ENCODE measurements at places on chromosomes 7 and 10.
A peak's percentile ranks its signal among the peaks of the same experiment; 100 is the strongest.

DNA sequence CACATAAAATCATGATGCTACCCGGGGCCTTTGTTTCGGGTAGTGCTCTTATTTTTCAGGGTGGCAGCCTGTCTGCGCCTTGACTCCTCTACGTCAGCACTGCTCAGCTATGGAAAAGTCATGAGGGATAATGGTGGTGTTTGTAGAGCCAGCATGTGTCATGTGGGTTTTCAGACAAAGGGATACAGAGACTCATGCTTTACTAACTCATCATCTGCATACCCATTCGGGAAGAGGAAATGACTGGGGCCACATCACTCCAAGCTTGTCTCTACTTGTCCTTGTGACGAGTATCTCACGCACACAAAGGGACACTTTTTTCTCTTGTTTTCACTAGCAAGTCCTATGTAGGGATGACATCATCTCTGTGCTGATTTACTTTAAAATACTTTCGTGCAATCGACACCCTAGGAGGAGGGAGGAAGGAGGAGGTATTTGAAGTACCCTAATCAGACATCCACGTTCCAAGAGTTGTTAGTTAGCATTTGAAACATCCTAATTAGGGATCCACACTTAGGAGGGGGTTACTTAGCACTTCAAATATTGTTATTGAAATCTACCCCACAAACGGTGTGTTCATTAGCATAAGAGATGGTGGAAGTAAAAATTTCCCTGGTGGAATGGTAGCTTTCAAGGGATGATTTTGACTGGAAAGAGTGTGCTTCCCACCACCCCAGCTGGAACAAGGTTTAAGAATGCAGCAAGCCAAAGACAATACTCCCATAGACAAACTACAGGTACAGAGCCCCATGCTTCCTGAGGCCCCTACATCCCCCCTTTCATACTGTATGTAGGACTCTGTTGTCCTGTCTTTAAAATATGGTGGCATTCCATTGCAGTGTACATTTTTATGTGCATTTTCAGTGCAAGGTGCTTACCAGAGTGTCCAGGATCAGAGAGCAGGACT lies 52.0 kb downstream of the THNSL1 start:
- DNase-seq: no peak

- no peak for DNase-seq
Observed at GRCh38 chr10:122847782-122848604, 2.3 kb upstream of the CUZD1 start.

- peak; percentile 64 for DNase-seq
Observed at GRCh38 chr10:63720072-63720537, 198.9 kb downstream of the REEP3 start.

GRCh38 chr10:86200269-86200668 lies 166.3 kb downstream of the GRID1 start:
- DNase-seq: no peak

DNA sequence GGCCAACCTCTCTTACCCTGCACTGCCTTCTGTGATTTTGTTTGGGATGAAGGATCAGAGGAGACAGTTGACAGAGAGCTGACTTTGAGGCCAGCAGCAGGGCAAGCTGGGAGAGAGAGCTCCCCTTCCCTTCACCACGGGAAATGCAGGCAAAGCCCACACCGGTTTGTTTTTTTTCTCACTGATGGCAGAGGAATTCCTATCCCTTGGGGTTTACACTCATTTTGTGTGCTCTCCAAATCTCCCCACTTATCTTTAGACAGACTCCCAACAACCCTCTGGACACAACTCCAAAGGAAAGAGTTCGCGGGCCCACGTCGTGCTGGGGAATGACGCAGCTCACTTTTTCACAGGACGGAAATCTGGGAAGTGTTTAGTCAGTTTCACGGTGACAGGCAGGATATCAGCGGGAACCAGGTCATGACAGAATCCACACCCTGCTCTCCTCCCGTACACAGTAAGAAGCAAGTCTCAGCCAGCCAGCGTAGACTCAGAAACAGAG lies 68.3 kb upstream of the FAM171A1 start:
- no peak for DNase-seq

DNA sequence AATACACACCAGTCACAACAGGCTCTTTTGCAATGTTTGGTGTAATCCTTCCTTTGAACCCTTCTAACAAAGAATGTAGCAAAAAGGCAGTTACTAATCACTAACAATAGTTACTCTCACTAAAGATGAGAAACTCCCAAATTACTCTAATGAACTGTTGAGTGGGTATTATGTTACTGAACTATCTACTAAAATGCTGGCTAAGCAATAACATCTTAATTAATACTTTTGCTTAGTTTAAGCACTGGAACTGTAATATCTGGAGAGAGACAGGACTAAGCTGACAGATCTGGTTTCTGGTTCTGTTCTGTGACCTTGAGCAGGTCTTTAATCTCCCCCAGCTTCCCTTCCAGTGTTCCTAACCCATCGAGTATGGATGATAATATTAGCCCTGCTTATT lies 241.7 kb downstream of the CHCHD3 start:
- DNase-seq: no peak

DNA sequence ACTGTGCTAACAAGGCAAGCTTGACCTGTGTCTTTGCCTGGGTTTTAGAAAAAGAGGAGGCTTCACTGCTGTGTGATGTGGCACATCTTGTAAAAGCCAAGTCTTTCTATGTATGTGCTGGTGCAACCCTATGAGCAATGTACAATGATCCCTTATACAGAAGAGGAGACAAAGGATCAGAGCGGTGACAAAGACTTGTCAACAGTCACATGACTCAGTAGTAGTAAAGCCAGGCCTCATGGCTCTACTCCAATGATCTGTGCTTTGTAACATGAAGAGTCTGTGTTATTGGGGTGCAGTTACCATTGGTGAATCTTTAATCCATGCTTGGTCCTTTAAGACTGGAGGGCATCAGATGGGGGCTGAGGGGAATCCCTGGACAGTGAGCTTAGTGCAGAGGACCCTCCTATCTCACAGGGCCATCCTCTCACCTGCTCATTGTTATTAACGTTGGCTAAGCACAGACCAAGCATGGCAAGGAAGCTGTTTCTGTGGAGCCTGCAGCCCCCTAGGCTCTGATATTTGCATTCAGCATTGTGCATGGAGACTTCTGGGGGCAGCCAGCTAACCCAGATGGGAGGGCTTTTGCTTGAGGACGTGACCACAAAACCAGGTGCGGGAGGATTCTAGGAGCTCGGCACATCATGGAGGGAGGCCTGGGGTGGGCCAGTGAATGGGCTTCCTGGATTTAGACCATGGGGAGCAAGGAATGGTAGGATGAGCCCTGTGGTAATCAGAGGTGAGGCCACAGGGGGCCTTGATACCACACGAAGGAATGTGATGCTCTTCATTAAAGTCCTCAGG lies 308.8 kb upstream of the ZNF32 start:
- DNase-seq: no peak

DNA sequence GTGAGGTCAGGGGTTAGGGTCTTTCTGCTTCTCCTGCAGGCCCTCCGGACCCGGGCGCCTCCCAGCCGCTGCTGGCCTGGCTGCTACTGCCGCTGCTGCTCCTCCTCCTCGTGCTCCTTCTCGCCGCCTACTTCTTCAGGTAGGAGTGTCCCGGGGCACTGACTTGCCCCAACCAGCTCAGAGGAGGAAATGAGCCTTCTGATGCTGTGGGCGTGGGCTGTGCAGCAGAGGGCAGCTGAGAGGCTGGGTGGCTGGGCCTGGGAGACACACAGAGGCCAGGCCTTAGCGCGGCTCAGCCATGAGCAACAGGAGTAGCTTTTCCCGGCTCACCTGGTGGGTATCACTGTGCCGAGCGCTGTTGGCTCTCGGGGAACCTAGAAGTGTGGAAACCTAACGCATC lies 78.9 kb downstream of the MKI67 start:
- DNase-seq: peak; percentile 96

GRCh38 chr10:113499806-113500205 lies 53.0 kb upstream of the HABP2 start:
- peak; percentile 21 for DNase-seq

DNA sequence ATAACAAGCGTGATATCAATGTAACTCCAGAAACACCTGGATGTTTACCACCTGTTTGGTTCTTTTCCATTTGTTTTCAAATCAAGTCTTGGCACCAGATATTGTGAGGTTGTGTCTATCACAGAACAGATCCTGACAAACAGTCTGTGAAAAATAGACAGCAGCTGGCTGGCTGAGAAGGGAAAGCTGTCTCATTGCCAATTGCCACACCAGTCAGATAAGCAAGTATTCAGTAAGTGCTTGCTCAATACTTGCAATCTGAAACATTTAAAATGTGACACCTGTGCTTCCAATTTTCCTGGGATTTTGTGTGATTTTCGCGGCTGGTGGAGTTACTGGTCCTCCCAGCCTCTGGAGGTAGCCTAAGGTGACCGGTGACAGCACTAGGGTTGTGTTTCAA lies 147.9 kb upstream of the MYO3A start:
- DNase-seq: no peak
